ENCODE measurements at places on chromosomes 2 and 18. TPM values are rescaled to one million over a fixed set of nuclear protein-coding genes. Genes with fewer than 3 reads are reported as not detected.

- no peak for DNase-seq
These were observed 415.3 kb downstream of the HRH4 start for GRCh38 chr18:24875777-24876176.

- DNase-seq: no peak
These were observed 18.7 kb downstream of the PLCD4 start for GRCh38 chr2:218626369-218626768.

DNA sequence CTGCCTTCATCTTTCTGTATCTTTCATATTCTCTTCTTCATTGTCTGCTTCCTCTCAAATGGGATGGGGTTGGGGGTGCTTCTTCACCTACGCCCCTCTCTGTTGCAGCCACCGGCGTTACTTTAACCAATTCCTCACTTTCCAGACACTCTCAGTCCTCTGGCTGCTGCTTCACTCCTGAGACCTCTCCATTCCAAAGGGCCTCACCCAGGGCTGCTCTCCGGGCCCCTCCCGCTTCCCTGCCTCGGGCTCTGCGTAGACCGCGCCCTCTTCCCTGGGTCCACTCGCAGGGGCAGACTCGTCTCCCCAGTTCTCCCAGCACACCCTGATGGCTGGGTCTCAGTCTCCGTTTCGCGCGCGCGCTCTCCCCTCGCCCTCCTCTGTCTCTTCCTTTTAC is 926 bp downstream of the SERPINB8 start:
- peak; percentile 42 for DNase-seq

GRCh38 chr2:60353406-60353800 is 200.1 kb downstream of the BCL11A start:
- no peak for DNase-seq

DNA sequence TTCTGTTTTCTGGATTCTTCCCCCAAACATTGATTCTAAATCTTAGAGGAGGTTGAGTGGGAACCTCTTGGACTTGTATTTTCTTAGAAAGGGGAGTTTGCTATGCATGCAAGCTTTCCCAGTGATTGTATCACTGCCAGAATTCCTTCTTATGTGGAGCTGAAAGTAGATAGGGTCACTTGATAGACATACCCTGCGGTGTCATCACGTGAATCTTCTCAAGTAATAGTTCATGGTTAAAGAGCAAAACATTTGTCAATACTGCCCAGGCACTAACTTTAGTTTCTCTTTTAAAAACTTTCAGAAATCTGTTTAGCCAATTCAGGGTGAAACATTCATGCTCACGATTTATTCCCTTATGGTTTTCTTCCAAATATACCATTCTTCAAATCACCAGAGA is 6.4 kb downstream of the PMAIP1 start:
- DNase-seq: no peak

GRCh38 chr2:54461261-54461660 is 5.1 kb downstream of the SPTBN1 start:
- DNase-seq: peak; percentile 90

GRCh38 chr2:234074751-234075517 is 24.4 kb downstream of the SPP2 start:
- peak; percentile 51 for DNase-seq

GRCh38 chr2:129118296-129118695 is 799.6 kb upstream of the HS6ST1 start:
- DNase-seq: no peak

GPR39 gene
- 1.3 TPM for total RNA-seq

GPN1 gene
- 29.5 TPM for total RNA-seq

RAPH1 gene
- 21.1 TPM for total RNA-seq

Measured in fibroblast of lung (primary cell).